ENCODE measurements at places on chromosomes 7 and 10.

GRCh38 chr7:50803359-50804337 is 21.0 kb upstream of the GRB10 start:
- DNase-seq: no peak

DNA sequence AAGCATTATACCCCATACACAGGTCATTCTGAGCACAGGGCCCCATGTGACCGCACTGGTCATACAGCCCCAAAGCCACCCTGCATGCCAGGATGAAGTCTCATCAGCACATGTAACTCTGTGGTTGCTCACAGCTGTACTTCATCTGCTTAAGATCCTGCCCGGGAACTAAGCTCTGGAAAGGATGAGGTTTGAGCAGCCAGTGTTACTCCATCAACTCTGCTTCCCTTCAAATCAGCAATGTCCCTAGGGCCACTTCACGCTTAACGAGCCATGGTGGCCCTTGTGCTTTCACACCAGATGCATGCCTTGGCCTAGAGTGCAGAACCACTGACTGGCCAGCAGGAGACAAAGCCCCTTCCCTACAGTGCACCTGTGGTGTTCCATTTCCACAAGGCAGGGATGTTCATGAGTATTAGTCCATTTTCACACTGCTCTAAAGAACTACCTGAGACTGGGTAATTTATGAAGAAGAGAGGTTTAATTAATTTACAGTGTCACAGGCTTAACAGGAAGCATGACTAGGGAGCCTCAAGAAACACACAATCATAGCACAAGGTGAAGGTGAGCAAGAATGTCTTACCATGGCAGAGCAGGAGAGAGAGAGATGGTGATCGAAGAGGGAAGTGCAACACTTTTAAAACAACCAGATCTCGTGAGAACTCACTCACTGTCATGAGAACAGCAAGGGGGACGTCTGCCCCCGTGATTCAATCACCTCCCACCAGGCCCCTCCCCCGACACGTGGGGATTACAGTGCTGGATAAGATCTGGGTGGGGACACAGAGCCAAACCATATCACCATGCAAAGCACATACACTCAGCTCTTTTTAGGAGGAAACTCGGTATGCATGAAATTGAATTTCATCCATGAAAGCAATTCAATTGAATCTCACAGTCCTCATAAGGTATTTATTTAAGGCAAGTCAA is 149.0 kb upstream of the CDCA7L start:
- no peak for DNase-seq

GRCh38 chr10:11285171-11285570 is 267.5 kb downstream of the CELF2 start:
- DNase-seq: no peak

- DNase-seq: no peak
Measured at GRCh38 chr10:79434821-79435251, 10.6 kb downstream of the ZCCHC24 start.

GRCh38 chr10:69089638-69090599 is 2.0 kb downstream of the SRGN start:
- peak; percentile 75 for DNase-seq

DNA sequence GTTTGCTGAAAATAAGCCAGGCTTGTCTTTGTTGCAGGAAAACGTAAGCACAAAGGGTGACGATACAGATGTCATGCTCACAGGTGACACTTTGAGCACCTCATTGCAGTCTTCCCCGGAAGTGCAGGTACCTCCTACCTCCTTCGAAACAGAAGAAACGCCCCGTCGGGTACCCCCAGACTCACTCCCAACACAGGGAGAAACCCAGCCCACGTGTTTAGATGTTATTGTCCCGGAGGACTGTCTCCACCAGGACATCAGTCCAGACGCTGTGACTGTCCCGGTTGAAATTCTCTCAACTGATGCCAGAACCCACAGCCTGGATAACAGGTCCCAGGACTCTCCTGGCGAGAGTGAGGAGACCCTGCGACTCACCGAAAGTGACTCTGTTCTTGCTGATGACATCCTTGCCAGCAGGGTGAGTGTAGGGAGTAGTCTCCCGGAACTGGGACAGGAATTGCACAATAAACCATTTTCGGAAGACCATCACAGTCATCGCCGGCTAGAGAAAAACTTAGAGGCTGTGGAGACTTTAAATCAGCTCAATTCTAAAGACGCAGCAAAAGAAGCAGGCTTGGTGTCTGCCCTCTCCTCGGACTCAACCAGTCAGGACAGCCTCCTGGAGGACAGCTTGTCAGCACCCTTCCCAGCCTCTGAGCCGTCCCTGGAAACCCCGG is 18.3 kb upstream of the BHLHA15 start:
- no peak for DNase-seq

DNA sequence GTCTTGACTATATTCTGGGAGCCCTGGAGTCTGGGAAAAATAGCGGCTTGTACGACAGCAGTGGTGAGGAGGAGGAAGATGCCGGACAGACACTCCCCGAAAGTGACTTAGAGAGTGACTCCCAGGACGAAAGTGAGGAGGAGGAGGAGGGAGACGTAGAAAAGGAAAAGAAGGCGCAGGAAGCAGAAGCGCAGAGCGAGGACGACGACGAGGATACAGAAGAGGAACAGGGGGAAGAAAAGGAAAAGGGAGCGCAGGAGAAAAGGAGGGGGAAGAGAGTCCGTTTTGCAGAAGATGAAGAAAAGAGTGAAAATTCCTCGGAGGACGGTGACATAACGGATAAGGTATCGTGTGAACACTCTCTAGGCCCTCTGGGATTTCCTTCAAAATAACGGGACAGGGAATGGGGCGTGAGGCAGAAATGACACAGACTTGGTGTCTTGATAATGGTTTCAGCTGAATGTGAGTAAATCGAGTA is 908 bp downstream of the NOM1 start:
- peak; percentile 26 for DNase-seq

DNA sequence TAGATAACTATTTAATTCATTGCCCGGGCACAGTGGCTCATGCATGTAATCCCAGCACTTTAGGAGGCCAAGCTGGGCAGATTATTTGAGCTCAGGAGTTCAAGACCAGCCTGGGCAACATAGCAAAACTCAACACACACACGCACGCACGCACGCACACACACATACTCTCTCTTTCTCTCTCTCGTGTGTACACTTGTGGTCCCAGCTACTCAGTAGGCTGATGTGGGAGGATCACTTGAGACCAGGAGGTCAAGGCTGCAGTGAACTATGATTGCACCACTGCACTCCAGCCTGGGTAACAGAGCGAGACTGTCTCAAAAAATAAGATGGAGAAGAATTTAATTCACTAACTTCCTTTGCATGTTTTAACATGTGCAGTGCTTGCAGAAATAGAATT is 38.1 kb downstream of the PTPN12 start:
- no peak for DNase-seq

- no peak for DNase-seq
Measured at GRCh38 chr7:128872394-128872824, 9.8 kb downstream of the ATP6V1F start.
